ENCODE measurements at places on chromosomes 16 and 17.

DNA sequence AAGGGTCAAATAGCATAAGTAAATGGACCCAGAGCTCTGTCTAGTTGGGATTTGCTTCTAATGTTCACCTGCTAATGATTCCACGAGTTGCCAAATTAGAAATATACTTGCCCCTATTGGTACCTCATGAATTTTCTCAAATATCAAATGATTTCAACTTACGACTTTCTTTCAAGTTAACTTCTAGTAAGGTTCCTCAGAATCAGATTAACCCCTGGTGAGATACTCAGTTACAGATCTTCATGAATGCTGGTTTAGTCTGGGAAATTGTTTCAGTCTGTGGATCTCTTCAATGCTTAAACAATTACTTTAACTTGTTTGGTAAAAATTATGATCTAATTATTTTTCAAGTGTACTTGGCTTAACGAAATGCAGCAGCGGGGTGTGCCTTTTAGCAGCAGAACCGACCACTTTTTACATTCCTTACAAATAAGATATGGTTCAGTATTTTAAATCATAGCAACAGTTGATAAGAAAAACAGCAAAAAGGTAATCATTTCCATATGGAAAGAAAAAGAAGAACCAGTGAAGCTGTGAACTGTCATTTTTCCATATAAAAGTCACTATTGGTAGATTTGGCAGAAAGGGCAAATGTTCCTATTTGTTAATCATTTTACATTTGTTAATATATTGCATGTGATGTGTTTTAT lies 34.5 kb downstream of the TUBD1 start:
- DNase-seq: no peak

- no peak for DNase-seq
These were observed 113.8 kb downstream of the SLC39A11 start for GRCh38 chr17:72978593-72979218.

GRCh38 chr17:74637926-74638325 lies 14.4 kb upstream of the CD300E start:
- DNase-seq: no peak

- DNase-seq: no peak
These were observed 43.8 kb downstream of the NDEL1 start for GRCh38 chr17:8479431-8479947.
